ENCODE measurements at places on chromosomes 1 and 21.

- no peak for DNase-seq
Measured at GRCh38 chr1:66296370-66296769, 237.6 kb upstream of the SGIP1 start.

- DNase-seq, result no peak
Measured at GRCh38 chr1:89989099-89989498, 5.8 kb upstream of the ZNF326 start.

DNA sequence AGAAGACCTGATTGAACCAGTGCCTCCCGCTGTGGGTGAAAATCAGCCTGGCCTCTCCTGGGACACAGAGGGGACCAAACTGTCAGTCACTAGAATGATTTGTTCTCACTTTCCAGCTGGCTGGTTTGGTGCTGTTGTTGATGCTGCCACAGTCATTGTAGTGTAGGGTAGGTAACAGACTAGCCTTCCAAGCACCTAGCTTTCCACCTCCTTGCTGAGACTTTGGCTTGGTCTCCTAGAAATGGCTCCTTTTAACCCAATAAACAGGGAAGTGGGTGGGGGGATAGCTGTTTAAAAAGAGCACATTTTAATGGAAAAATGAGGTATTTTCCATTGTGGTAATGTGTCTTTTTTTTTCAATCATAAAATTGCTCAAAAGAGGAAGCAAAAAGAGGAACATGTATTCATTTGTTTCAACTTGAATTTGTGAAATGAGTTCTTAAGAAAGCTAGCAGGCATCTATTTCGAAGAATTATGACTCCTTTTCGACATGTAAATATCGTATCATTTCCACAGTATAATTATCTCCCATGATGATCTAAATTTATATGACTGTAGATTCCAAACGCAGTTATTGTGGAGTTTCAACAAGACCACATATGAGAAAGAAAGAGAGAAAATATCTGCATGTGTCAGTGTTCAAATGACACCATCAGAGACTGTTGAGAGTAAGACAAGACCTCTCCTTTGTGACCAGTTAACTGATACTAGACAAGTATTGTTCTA, 190.1 kb downstream of the HLX start:
- no peak for DNase-seq

- DNase-seq, result no peak
Measured at GRCh38 chr1:209710093-209710492, 5.4 kb downstream of the HSD11B1 start.

DNA sequence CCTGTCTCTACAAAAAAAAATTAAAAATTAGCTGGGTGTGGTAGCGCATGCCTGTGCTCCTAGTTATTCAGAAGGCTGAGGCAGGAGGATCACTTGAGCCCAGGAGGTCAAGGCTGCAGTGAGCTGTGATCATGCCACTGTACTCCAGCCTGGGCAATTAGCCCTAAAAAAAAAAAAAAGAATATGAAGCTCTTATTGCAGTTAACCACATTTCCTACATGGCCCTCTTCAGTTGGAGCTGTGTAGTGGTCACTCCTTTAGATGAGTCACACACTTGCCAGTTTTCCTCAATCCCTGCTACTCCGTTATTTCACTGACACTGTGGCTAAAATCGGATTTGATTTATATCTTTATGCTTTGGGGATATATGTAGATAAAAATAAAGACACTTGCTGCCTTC, 11.8 kb downstream of the NFYC start:
- DNase-seq, result no peak

DNA sequence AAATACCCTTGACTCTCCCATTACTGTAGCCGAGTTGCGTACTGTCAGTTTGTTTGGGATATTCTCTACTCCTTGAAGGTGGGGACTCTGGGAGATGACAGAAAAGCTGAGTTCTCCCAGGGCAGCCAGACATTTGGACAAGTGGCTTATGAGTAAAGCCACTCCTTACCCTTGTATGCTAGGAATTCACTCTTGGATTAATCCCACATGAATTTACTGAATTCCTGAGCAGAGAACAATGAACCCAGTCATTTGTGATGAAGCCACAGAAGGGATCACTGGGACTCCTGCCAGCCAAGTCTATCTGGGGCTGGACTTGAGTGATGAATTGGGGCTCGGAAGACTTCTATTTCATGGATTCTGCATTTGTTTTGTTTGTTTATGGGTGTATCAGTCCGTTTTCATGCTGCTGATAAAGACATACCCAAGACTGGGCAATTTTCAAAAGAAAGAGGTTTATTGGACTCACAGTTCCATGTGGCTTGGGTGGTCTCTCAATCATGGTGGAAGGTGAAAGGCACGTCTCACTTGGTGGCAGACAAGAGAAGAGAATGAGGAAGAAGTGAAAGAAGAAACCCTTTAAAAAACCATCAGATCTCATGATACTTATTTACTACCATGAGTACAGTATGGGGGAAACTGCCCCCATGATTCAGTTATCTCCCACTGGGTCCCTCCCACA, 25.1 kb downstream of the C1orf116 start:
- no peak for DNase-seq

DNA sequence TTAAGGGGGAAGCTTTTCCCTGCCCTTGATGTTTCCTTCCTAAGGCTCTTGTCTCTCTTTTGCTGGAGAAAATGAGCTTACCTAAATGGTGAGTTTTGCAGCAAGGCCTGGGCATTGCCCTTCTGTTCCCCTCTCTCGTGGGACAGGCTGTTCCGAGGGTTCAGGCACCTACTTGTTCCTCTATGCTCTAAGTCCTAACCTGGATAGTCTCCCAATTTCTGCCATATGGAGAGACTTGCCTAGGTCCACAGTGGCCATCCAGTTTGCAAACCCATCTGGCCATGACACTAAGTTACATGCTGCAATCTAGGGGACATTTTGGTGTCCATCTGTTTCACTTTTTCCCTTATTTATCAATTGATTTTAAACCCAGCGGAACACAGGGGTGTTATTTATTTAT, 192.0 kb upstream of the KIAA0040 start:
- no peak for DNase-seq

DNA sequence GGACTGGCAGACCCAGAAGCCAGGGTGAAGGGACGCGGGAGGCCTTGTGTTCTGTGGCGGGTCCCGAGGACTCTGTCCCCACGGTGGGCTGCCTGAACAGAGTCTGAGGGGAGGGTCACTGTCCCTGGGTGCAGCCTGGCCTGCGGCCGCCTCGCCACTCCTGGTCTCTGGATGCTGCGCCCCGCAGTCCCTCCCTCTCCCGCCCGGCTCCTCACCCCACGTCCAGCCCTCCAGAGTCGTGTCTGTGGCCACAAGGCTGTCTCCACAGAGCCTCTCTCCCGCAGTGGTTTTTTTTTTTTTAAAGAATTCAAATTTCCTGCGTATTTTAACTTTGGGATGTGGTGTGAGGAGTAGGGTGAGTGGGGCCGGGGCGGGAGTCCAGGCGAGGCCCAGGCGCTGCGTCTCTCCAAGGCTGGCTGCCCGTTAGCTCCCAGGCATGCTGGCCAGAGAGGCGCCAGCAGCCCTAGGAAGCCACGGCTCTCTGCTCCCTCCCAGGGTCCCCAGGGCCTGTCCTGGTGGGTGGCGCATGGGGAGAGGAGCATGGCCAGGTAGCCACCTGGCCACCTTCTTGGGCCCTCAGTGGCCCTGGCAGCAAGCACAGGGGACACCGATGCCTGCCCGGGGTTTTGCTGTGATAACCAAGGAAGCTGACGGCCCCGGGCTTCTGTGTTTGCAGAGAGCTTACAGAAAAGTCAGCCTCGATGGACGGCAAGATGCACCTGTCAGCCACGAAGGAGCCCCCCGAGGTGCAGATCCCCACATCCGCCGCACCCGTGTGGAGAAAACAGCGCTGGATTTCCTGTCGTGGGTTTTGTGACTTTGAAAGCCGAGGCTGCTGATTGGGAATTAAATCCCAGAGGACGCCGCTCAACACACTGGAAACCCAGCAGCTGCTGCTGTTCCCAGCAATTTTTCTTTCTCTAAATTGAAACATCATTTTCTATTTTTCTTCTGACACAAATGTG, 72.8 kb downstream of the MORN1 start:
- DNase-seq, result no peak

- DNase-seq, result peak; percentile 74
Measured at GRCh38 chr1:204363335-204364114, 3.8 kb upstream of the PLEKHA6 start.

DNA sequence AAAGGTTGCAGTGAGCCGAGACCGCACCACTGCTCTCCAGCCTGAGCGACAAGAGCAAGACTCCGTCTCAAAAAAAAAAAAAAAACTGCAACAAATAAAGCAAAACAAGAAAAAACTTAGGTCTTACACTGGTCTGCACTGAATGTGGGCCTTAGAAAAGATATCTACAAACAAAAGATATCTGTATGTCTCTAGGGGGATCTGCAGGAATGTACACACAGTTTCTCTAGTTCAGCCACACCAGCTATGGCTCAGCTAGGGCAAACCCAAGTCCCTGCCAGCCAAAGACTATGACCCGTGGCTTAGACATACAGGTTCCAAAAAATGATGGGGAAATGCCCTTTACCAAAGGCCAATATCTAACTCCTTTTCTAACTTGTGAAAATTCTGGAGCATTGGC, 202.4 kb upstream of the KAZN start:
- DNase-seq, result no peak

GRCh38 chr1:225254676-225255075, 173.2 kb downstream of the LBR start:
- DNase-seq, result no peak

DNA sequence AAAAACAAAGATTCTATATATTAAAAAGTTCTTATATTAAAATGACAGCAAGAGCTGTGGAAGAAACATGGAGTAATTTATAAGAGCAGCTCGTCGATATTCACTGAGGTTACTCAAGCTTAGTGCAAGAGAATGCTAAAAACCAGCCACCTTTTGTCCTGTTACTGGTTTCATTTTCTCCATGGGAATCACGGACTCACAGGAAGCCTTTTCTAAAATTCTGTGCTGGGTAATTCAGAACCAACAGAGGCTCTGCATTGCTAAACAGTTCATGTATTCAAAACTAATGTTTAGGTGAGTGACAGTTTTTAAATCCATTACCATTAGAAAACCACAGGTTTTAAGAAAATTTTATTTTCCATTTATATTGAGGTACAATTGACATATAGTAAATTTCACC, 147.8 kb upstream of the MAP1LC3C start:
- DNase-seq, result no peak

GRCh38 chr1:21568006-21568746, 59.0 kb downstream of the ALPL start:
- DNase-seq, result no peak

DNA sequence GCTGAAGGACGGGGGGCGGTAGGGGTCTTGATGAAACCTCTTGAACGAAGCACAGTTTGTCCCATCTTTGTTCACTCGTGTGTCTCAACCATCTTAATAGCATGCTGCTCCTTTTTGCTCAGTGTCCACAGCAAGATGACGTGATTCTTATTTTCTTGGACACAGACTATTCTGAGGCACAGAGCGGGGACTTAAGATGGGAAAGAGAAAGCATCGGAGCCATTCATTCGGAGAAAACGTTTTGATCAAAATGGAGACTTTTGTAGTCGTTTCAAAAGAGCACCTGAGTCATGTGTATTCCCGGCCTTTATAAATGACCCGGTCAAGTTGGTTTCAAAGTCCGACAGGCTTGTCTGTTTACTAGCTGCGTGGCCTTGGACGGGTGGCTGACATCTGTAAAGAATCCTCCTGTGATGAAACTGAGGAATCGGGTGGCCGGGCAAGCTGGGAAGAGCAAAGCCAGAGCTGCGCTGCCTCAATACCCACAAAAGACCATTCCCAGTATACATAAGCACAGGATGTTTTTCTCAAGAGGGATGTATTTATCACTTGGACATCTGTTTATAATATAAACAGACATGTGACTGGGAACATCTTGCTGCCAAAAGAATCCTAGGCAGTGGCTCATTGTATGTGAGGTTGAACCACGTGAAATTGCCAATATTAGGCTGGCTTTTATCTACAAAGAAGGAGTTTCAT, 18.5 kb downstream of the ETS2 start:
- no peak for DNase-seq

Measured in NCI-H2081 (cell line).